ENCODE measurements at places on chromosomes 7 and 10.

DNA sequence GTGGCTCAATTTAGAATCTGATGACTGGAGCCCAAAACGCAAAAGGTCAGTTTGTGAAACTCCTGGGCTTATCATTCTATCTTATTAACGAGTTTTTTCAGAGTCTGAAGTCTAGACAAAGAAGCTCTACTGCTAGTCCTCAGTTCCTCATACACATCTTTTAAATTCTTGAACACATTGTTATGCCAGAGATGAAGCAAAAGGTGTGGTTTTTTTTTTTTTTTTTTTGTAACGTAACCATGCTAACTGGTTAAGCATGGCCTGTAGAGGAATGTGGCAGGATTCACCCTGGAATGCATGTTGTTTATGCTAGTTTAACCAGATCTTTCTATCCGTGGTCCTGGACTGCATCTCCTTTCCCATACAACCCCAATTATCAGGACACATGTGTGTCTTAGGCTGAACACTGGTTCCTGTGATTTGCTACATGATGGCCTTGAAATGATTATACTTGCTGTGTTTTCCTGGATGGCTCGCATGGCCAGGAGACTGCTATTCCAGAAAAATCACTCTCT lies 79.3 kb upstream of the MDFIC start:
- DNase-seq: no peak

- no peak for DNase-seq
These were observed 53.7 kb upstream of the MACC1 start for GRCh38 chr7:20270867-20271266.

DNA sequence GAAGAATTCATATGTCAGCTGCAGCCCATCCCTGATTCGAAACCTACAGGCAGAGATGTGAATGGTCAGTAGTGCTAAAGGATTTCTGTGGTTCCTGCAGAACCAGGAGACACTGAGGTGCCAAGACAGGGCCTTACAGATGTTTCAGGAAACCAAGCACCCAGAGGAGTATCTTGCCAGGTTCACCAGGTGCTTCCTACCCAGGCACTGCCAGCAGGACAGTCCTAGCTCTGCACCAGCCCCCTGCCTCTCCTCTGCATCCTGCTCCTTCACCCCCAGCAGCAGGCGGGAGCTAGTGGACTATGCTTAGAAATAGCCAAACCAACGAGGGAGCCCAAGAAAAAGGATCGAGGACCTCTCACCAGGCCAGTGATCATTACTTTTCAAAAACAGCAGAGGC lies 4.2 kb upstream of the IKZF1 start:
- DNase-seq: no peak

- DNase-seq: no peak
These were observed 209.0 kb upstream of the FZD1 start for GRCh38 chr7:91055219-91055618.

DNA sequence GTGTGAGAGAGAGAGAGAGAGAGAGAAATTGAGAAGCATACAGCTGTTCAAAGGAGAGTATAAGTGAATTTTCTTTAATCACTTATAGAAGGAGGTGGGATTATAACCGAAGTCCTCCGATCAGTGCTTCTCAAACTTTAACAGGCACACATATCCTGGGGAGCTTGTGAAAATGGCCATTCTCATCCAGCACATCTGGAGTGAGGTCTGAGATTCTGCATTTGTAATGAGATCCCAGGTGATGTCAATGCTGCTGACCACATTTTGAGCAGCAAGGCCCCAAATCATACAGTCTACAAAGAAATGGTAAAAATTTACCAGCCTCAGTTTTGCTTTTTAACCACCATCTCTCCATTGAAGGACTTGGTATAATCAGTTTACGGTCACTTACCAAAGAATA lies 219.0 kb downstream of the PTEN start:
- DNase-seq: no peak

GRCh38 chr7:4919969-4920766 lies 36.7 kb upstream of the RADIL start:
- no peak for DNase-seq

DNA sequence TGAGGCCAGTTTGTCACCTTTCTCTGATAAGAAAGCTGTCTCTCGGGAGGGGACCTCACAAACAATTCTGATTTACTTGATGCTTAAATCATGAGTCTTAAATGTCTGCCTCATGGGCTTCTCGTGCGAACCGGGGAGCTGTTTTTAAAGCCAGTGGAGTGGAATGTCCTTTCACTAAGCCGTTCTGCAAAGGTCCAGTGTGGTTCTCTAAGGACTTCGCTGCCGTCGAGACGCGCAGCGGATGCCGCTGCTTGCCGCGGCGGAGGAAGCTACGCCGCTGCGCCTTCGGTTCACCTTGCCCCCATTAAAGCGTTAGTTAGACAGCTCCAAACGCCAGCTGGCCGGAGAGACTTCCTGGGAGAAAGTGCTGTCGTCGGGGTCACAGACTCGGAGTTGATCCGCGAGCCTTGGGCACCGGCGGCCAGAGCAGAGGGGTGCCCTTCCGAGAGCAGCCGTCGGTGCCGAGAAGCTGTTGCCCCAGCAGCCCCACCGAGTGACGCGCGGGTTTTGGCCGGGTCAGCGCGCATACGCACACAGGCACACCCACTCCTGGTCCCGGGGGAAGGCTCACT lies 1.3 kb upstream of the HMX3 start:
- no peak for DNase-seq

GRCh38 chr7:51455086-51455485 lies 138.5 kb upstream of the COBL start:
- DNase-seq: no peak

- no peak for DNase-seq
These were observed 75.0 kb downstream of the SLC25A13 start for GRCh38 chr7:96246919-96247318.

GRCh38 chr10:73263693-73264347 lies 11.4 kb upstream of the MRPS16 start:
- DNase-seq: peak; percentile 15

GRCh38 chr7:25565002-25565401 lies 336.7 kb upstream of the NPVF start:
- no peak for DNase-seq

DNA sequence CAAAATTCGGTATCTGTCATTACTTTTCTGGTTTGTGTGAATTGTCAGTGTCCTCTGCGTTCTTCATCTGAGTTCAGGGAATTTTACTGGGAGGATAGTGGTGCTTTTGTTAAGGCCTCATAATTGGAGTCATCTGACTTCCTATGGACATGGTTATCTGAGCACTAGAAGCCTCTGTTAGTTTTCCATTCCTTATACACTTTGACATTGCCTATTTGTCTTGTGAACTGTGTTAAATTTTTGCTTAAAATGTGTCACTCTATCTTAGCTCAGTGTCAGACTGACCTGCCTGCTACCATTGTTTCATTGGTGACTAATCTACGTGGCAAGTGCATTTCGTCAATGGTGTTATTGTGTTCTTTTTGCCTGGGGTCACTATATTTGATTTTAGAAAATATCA lies 253.3 kb downstream of the SEMA3A start:
- DNase-seq: no peak

GRCh38 chr10:14926061-14926470 lies 27.8 kb downstream of the DCLRE1C start:
- no peak for DNase-seq

DNA sequence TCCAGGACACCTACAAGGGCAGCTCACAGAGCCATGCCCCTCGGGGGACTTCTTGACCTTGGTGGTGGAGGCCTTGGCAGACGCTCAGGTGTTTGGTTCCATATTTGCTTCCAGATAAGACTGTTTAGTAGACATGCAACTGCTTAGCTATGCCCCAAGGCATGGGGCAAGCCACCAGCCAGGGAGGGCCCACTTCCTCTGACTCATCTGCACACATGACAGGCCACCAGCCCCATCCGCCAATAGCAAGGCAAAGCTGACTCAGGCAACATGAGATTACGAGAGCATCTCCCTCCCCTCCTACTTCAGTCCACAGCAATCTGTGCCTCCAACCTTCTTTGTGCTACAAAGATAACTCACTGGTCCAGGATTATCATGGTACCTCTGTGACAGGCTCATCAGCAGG lies 54.9 kb downstream of the KCNMA1 start:
- no peak for DNase-seq
